ENCODE measurements at places on chromosomes 12 and 14.

DNA sequence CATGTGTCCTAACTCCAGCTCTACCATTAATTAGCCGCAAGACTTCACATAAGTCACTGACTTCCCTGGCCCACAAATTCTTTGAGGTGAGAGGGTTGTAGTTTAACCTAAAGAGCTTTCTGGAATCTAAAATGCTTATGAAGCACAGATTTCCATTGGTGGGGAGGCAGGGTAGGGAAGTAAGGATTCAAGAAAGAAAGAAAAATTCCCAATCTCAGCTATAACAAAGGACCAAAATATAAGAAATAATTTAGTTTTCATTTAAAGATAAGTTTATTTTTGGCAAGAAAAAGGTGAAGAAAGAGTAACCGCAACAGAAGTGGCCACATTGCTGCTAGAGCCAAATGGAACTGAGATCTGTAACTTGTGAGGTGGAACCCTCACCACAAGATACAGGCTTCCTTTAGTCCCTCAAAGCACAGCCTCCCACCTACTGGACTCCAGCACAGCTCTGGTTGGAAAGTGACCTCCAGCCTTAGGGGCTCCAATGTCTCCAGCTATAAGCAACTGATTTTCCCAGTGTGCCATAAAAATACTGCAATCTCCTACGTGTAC, 23.6 kb downstream of the DAD1 start:
- no peak for DNase-seq

- DNase-seq = no peak
These were observed 26.3 kb downstream of the NKX2-1 start for GRCh38 chr14:36493761-36494160.

GRCh38 chr14:25011095-25011494, 38.9 kb downstream of the STXBP6 start:
- DNase-seq = no peak

- no peak for DNase-seq
These were observed 7.5 kb downstream of the ITGA5 start for GRCh38 chr12:54411391-54412241.

GRCh38 chr12:103318566-103318965, 177.2 kb downstream of the C12orf42 start:
- DNase-seq = peak; percentile 89

DNA sequence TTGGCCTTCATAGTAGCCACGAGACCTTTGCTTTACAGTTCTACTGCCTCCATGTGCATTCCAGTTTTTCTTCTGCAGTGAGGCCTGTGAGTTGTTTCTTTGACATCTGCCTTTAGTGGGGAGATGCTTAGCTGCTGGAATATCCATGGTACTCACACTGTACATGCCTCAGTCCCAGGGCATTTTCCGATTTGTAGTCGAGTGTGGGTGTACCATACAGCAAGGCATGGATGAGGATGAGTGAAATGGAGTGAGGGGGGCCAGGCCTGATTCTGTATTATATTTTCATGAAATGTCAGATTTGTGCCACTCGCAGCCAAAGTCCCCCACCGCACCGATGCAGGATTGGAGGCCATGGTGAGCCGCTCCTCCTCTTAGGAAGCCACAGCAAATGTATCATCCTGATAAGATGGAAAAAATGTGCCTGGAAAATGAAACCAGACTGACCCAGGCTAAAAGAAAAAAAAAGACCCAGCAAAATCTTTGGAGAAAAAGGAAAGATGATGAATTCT, 173.0 kb downstream of the ADGRD1 start:
- no peak for DNase-seq

DNA sequence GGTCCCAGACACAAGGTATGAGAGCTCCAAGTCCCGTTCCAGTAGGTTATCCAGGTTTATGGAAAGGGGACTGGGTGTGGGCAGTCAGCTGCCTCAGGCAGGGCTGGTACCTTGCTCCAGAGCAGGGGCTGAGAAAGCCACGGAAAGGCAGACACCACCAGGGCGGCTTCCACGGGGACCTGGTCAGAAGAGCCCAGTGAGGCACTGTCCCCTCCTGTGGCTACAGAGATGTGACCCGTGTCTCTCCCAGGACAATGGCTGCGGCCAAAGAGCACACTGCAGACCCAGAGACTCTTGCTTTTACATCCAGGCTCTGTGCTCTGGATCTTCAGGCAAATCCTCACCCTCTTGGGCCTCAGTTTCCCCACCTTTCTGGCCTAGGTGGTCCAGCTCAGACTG, 8.8 kb downstream of the SERPINA4 start:
- DNase-seq = no peak

DNA sequence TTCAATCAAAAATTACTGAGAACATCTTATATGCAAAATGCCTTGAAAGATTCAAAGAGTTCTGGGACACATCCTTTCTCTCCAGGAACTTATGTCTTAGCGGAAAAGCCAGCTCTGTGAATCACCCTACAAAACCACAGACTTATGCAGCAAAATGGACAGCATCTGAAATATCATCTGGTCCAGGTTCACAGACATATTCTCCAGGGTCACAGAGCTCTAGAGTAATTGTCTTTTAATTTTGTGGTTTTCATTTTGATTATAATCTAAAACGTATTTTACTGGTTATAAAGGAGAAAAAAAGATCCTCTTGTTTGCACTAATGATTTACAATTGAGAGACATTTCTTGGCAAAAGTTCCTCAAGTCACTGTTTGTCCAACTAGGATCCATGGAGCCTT, 246.2 kb downstream of the MSRB3 start:
- DNase-seq = no peak

DNA sequence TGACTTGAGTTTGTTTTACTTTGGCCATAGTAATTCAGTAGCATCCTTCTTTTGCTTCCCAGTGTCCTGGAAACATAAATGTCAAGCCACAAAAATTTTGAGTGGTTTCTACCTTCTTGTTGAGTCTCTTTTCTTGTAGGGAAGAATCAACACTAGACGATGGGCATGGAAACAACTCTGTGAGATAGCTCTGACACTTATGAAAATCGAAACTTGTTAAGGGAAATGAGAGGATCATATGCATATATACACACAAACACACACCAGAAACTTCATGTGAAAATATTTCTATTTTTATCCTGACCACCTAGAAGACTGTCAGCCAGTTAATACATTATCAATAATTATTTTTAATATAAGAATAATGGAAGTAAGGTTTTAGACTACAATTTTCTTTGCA, 1247.3 kb upstream of the FLRT2 start:
- DNase-seq = no peak
